NCI-H2029 (cell line): ENCODE measurements at places on chromosomes 7 and 10.

- DNase-seq: no peak
Measured at GRCh38 chr7:97166308-97166707, 48.8 kb downstream of the SDHAF3 start.

DNA sequence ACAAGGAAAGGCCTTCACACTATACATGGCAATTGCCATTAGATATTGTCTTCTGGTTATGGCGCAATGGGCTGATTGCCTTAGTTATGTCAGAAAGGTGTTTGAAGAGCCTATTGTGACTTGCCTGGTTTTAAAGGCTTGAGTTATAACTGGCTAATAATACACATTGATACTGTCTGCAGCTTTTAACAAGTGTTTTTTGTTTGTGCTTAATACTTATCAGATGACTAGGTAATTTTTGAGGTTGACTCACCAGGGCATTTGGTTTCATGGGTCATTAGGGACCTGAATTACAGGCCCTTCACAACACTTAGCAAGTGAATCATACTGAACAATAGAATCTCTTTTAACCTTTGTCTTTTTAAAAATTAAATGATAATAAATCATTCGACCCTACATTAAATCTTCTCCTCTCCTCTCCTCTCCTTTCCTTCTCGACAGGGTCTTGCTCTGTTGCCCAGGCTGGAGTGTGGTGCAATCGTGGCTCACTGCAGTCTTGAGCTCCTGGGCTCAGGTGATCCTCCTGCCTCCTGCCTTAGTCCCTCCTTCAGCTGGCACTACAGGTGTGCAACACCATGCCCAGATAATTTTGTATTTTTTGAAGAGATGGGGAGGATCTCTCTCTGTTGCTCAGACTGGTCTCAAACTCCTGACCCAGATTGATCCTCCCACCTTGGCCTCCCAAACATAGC lies 196.3 kb downstream of the JCAD start:
- DNase-seq: no peak

- DNase-seq: no peak
Measured at GRCh38 chr7:31003721-31004120, 40.0 kb downstream of the GHRHR start.

DNA sequence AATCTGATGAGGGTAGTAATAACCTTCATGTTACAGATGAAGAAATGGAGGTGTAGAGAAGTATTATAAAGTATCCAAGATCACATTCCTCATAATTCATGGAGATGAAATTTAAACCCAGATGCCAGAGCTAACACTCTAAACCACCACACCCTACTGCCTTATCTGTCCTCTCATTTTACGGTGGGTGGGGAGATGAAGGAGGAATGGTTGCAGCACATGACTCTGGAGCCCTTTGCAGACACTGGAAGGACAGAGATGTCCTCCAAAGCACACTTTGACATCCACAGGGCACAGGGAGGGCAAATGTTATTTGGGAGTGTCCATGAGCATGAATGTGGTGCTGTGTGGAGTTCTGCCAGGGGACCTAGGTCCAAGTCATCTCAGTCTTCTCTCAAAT lies 1.1 kb downstream of the PLEKHS1 start:
- DNase-seq: no peak

- DNase-seq: no peak
Measured at GRCh38 chr10:121764233-121764942, 163.4 kb downstream of the ATE1 start.

GRCh38 chr7:140489026-140489359 lies 9.7 kb upstream of the MKRN1 start:
- no peak for DNase-seq

- DNase-seq: no peak
Measured at GRCh38 chr7:26100406-26101339, 51.3 kb upstream of the NFE2L3 start.

DNA sequence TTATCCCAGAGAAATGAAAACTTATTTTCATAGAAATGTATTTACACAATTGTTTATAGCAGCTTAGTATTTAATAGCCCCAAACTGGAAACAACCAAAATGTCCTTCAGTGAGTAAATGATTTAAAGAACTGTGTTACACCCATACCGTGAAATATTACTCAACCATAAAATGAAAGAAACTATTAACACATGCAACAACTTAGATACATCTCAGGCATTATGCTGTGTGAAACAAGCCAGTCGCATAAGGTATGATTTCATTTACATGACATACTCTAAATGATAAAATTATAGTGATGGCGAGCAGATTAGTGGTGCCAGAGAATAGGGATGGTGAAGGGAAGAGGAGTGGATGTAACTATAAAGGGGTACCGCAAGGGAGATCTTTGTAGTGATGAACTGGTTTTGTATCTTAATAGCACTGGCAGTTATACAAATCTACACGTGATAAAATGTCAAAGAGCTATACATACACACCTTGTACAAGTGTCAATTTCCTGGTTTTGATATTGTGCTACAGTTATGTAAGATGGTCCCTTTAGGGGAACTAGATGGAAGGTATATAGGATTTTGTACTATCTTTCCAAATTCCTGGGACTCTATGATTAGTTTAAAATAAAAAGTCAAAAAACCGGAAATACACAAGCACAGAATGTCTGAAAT lies 40.5 kb downstream of the MACC1 start:
- no peak for DNase-seq

DNA sequence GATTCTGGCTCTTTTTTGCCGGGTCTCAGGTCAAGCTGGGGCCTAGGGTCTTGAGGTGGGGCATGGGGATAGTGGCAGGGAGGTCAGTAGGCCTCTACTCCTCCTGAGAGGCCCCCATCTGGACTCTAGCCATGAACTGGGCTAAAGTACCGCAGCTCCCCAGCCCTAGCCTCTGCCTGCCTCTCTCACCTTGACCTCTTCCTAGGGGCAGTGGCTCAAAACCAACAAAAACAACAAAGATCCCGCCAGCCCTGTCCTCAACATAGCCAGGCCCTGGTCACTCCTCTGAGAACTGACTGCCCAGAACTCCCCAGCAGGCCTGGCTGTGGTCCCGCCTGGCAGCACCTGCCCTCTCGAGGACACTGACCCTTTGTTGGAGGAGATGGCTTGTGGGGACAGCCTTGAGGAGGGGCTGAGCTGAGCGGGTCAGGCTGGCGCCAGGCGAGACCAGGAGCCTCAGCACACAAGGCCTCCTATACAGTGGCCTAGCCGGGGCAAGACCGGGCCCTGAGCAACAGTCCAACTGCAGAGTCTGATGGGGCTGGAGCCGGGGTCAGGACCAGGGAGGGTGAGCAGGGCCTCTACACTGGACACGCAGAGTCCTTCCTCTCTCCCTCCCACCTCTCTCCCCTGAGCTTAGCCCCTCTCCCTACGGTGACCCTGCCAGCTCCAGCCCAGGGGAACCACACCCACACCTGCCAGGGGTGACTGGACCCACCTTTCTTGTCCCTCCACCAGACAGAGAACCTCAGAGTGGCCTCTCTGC lies 11.6 kb upstream of the PPIF start:
- no peak for DNase-seq

DNA sequence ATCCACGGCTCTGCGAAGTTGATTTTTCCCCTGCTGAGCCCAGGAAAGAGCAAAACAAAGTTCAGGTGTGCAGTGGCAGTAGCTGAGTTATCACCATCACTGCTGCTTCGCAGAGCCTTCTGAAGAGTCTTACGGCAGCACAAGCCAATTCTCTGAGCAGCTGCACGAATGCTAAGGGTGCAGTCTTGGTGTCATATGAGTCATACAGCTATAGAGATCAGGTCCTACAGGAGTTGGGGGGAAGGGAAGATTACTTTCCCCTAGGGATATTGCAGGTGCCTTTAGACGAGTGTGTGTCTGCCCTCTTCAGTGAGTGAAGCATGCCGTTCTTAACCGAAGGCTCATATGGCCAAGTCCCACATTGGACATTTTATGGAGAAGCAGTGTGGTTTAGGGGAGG lies 227.8 kb downstream of the CELF2 start:
- DNase-seq: no peak

GRCh38 chr10:71014021-71014805 lies 125.8 kb upstream of the PCBD1 start:
- no peak for DNase-seq

GRCh38 chr10:104255311-104255981 lies 754 bp downstream of the GSTO1 start:
- no peak for DNase-seq

DNA sequence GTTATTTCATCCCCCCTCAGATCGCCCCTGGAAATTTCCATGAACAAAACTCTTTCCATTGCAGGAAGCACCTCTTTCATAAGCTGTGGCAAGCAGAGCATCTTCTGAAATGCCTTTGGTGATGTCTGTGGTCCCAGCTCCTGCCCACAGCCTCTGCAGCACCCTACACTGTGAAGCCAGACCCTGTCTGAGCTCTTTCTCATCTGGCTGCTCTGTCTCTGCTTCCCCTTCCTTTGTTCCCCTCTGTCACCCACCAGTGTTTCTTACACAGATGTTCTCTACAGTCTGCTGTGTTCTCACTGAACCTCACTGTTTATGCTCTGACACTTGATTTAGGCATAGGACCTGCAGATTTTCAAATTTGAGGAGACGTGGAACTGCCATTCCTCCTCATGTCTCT lies 1.9 kb upstream of the TAS2R39 start:
- no peak for DNase-seq

- DNase-seq: no peak
Measured at GRCh38 chr7:49812534-49812933, 39.1 kb downstream of the VWC2 start.

GRCh38 chr7:27945058-27945795 lies 205.3 kb downstream of the TAX1BP1 start:
- no peak for DNase-seq
